ENCODE measurements at places on chromosomes 5 and 9.

DNA sequence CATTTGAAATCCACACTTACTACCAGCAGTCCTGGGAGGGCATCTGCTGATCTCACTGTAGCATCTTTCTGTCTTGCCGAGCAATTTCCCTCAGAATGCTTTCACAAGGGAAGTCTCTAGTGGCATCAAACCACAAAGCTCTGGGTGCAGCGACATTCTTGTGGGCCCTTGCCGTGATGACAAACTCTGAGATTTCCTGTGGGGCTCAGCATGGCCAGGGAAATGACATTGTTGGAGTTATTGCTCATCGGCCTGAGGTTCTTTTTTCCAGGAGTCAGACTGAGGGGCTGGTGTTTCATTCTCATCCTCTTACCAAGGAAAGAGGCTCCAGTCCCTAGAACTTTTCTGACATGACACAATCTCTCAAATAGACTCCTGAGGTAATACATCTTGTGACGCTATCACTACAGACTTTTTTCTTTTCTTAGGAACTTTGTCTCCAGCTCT is 51.4 kb downstream of the PFDN1 start:
- peak; percentile 72 for DNase-seq

DNA sequence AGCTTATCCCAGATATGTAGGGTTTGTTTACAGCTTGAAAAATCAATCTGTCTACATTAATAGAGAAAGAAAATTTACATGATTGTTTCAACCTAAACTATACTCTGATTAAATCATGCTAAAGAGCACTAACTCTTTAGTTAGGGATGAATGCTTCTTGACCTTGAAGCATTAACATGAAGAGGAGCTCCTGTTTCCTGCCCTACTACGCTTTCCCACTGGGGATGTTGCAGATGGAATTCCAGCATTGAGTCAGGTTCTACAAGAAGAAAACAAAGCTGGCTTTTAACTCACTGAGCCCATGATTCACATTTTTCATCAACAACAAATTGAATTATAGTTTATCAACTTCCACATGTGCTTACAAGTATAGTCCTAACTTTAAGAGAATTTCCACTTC is 471.3 kb downstream of the TMEM232 start:
- DNase-seq: no peak

GRCh38 chr9:112371060-112371459 is 8.8 kb upstream of the HSDL2 start:
- DNase-seq: no peak

DNA sequence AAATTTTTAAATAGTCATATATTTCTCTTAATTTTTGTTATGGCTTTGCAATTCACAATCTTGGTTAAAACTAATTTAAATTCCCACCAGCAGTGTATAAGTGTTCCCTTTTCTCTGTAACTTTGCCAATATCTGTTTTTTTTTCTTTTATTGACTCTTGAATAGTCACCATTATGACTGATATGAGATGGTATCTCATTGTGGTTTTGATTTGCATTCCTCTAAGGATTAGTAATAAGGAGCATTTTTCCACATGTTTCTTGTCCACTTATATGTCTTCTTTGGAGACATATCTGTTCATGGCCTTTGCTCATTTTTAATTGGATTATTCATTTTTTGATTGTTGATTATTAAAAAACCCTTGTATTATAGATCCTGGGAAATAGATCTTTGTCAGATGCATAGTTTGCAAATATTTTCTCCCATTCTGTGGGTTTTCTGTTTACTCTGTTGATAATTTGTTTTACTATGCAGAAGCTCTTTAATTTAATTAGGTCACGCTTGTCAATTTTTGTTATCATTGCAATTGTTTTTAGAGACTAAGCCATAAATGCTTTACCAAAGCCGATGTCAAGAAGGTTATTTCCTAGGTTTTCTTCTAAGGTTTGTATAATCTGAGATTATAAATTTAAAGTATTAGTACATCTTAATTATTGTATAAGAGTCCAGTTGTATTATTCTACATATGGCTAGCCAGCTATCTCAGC is 610.9 kb downstream of the CHSY3 start:
- DNase-seq: peak; percentile 70

DNA sequence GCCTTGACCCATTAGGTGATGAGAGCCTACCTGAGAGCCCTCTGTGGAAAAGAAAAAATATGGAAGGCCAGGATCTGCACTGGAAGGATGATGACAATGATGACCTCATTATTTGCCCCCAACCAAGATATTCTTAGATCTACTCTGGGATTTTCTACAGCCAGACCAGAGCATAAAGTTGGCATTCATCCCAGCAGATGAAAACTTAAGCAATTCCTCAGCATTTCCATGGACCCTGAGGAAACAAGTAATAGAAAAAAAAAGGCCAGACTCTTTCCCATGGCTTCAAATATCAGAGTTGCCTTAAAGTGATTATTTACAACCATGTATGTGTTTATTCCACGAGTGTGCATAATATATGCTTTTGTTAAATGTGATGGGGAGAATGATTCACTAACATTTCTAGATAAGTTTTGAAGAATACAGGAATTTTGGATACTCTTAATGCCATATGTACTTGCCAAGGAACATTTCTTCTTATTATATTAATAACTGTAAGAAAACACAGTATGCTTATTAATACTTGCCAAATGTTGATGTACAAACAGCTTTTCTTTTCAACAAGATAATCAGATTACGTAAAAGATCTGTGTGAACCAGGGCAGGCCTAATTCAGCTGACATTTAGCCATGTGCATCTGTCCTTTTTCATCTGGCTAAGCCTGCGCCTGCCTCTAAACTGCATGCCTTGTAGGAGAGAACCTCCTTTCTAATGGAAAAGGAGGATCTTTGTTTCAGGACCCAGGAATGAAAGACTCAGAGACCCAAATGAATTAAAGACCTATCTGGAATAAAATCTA is 94.8 kb downstream of the ARRDC3 start:
- peak; percentile 83 for DNase-seq

GRCh38 chr5:135715267-135716055 is 119.0 kb upstream of the SLC25A48 start:
- DNase-seq: no peak

GRCh38 chr9:106587042-106587441 is 275.9 kb upstream of the ZNF462 start:
- no peak for DNase-seq

GRCh38 chr9:73131461-73131860 is 20.2 kb upstream of the ANXA1 start:
- peak; percentile 23 for DNase-seq

DNA sequence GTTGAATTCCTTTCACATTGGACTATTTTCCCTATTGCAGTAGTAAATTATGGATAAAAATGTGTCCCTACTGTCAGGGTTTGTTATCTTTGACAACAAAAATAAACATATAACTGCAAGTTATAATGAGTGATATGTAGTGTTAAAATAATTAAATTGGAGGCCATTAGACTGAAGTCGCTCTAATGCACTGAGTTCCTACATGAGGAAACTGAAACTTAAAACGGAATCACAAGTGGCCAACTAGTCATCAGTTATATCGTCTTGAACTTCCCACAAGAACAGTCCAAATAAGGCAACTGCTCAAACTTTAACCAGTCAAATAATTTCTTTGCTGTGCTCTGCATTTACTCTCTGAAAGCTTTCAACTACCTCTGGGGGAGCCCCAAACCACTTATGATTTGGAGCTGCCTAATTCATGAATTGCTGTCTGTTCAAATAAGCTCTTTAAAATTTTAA is 2.1 kb upstream of the IFT74 start:
- no peak for DNase-seq

DNA sequence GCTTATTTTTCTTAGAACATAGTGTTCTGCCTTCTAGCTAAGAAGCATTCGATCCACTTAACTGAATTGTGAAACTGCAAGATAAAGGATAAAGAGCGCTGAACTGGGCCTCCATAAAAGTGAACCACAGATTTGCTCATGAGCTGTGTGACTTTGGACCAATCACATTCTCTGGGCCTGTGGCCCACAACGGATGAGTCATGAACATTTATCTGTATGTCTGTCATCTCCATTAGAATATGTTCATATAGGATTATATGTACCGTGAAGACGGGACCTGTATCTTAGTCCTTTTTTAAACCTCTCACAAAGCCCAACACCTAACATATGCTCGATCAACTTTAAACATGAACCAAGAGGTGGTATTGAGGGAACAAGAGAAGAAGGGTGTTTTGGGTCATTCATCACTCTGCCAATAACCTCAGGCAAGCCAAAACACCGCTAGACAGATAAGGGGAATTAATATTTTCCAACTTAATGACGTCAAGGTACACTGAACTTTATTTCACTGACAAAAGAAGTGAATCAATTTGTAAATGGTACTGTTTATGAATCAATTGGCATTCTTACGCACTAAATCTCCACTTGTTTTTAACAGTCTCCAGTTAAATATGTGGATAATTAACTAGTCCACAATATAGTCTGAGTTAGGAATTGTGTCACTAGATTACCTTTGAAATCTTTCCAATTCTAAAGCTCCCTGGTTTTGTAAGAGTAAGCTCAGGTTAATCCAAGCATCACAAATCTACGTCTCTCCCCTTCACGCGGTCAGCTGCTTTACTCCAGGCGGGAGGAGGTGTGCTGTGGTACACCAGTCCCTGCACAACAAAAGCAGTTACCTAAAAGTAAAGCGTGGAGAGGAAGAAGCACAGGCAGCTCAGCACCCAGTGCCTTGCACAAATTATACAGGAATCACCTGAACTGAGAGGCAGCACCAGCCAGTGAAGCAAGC is 1.6 kb downstream of the TMEM245 start:
- DNase-seq: peak; percentile 68

- no peak for DNase-seq
These were observed 5.6 kb downstream of the OTULINL start for GRCh38 chr5:14587150-14587549.

GRCh38 chr9:73613092-73613701 is 461.5 kb downstream of the ANXA1 start:
- no peak for DNase-seq

DNA sequence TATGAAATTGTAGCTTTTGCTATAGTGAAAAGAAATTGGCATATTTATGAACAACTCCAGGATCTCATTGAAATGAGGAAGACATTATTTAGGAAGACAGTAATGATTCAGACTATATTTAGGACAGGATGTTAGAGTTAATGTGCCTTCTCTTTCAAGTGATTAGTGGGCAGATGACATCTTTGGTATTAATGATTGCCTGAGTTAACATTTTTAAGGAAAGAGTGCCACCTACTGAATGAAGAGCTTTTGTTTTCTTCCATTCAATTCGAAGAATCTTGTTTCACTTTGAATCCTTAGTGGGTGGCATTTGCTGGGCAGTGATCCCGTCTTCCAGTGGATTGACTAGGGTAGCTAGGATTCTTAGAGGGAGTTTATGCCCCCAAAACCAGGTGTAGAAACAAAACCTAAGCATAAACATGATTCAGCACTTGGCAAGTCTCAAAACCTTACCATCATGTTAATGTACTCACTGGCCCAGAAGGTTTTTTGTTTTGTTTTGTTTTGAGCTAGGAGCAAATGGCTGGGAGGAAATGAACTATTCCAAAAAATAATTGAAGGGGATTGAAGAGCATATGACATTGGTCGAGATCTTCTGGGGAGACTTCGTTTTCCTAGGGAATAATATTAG is 23.2 kb downstream of the MAP3K1 start:
- DNase-seq: peak; percentile 86

- DNase-seq: no peak
These were observed 10.7 kb downstream of the ARHGAP26 start for GRCh38 chr5:142780871-142781270.

Measured in adipocyte (in vitro differentiated cells).